ENCODE measurements at places on chromosomes 5 and 9. TPM values are rescaled to one million over a fixed set of nuclear protein-coding genes. Genes with fewer than 3 reads are reported as not detected.

Gene RAD1
- 31.1 TPM for total RNA-seq

Gene PRDM12
- total RNA-seq = not detected

Gene BNIP1
- 12.0 TPM for total RNA-seq

Gene ADAMTS16
- 0.20 TPM for total RNA-seq

Gene EIF4E1B
- total RNA-seq = not detected

Gene SPATA31C1
- not detected for total RNA-seq

Gene SPINK4
- not detected for total RNA-seq

Gene FOXD4L6
- total RNA-seq = not detected

Gene TRIM36
- total RNA-seq = 2.7 TPM

- no peak overlapping the region for H3K27ac ChIP-seq
- no peak for DNase-seq
- no peaks in the 10 kb centered on the region for H3K4me1 ChIP-seq
Observed at GRCh38 chr5:15495026-15495425, 5.0 kb upstream of the FBXL7 start.

- H3K27me3 ChIP-seq = no peaks in the 10 kb centered on the region
- no peaks in the 10 kb centered on the region for H3K36me3 ChIP-seq
- H3K4me1 ChIP-seq = no peaks in the 10 kb centered on the region
- no peak for DNase-seq
- H3K27ac ChIP-seq = no peak overlapping the region
- H3K4me3 ChIP-seq = no peak overlapping the region
Observed at GRCh38 chr9:80691229-80691628, 998.1 kb downstream of the TLE1 start.

DNA sequence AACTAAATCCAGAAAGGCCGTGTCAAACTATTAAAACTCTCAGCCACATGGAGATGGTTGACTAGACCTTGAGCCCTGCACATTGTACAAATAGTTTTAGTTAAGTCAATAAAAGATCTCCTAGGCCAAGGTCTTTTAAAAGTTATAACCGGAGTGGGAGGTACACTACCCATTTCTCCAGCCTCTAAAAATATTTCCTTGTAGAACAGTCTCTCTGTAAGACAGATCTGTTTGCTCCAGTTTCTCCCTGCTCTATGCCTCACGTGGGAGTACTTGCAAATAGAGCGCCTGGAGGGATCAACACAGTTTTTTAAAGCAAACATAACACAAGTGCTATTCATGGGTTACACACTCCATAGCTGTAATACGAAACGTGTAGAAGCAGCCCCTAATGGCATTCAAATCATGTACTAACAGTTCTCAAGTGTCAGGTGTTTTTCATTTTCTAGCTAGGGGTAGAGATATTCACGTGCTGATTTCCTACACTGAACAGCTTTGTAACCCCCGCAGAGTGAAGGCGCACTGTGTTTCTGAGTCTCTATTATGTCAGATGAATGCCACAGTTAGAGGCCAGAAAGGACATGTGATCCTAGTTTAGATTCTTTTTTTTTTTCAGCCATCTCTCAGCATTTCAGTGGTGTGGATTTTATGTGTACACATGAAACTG lies 703.4 kb upstream of the GRAMD2B start:
- no peak overlapping the region for H3K27ac ChIP-seq
- no peaks in the 10 kb centered on the region for H3K4me1 ChIP-seq
- H3K36me3 ChIP-seq = no peaks in the 10 kb centered on the region
- no peaks in the 10 kb centered on the region for H3K27me3 ChIP-seq
- H3K4me3 ChIP-seq = no peak overlapping the region

DNA sequence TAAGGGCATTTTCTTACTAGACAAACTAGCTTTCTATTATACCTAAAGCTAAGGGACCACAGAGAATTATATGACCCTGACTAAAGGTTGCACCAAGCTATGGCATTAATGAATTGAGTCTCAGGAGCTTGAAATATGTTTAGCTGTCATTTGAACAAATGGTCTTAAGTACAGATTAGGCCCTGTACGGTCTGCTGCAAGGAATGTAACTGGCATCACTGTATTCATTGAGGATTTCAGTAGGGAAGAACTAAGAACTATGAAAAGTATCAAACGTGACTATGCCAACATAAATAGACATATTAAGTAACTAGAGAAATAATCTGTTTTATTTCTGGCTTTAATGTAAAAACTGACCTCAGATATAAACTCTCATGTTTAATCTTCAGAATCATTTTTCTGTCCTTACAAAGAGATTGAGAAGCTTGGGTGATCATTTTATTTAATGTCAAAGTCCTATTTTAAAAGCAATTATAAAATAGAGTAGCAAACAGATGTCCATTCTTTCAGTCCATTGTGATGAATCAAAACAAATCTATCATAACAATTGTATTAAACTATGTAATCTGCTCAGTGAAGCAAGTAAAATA lies 845.9 kb downstream of the MAT2B start:
- H3K27ac ChIP-seq = no peak overlapping the region
- H3K4me1 ChIP-seq = no peaks in the 10 kb centered on the region
- no peaks in the 10 kb centered on the region for H3K27me3 ChIP-seq
- no peak for DNase-seq
- H3K36me3 ChIP-seq = no peaks in the 10 kb centered on the region

DNA sequence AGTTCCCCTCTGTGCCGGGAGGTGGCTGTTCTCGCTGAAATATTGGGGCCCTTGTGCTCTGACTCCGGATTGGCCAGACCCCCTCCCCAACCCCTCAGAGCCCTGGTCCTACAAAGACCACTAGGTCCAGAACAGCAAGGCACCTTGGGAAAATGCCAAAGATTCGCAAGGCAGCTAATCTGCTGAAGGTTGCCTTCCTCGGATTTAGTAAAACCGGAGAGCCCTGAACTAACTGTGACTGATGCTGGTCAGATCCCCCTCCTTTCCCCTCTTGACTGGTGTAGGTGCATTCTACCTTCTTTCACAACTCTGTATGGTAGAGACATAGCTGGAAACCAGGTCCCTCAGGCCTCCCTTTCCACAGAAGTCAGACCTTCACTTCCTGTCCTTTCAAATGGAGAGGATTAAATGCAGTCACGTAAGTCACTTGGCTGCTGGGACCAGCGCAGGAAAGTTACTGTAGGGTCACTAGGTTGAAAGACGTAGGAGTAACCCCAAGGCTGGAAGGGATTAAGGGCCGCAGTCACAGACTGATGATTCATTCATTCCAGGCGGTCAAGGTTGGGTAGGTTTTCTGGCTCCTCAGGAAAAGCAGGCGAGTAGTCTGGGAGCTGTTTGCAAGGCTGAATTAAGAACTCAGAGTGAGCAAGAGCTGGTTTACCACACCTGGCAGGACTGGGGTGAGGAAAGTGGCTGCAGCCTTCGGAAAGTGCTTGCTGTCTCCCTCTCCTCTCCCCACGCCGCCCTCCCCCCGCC lies 5.3 kb downstream of the BARX1 start:
- H3K27me3 ChIP-seq = peaks cover 69% of the 10 kb centered on the region
- peaks cover 26% of the 10 kb centered on the region for H3K4me1 ChIP-seq
- no peak overlapping the region for H3K4me3 ChIP-seq

GRCh38 chr5:180802325-180803180 lies at the start of gene MGAT1:
Gene MGAT1 (minus strand): TSS chr5:180802806. CDS start chr5:180792971, 9,835 bp downstream.
- peak; percentile 83 for DNase-seq
- H3K27me3 ChIP-seq = no peaks in the 10 kb centered on the region
- peak within 1 kb of the TSS; percentile 87 for H3K4me3 ChIP-seq
- H3K27ac ChIP-seq = peak within 1 kb of the TSS; percentile 97
- H3K36me3 ChIP-seq = no peaks in the 10 kb centered on the region

- H3K4me3 ChIP-seq = no peak overlapping the region
- H3K4me1 ChIP-seq = no peaks in the 10 kb centered on the region
- DNase-seq = no peak
- no peak overlapping the region for H3K27ac ChIP-seq
Observed at GRCh38 chr5:178077751-178078150, 35.6 kb upstream of the N4BP3 start.

GRCh38 chr9:107286057-107286456 lies 3.0 kb downstream of the RAD23B start:
- H3K4me1 ChIP-seq = peaks cover 50% of the 10 kb centered on the region
- no peaks in the 10 kb centered on the region for H3K27me3 ChIP-seq
- no peaks in the 10 kb centered on the region for H3K36me3 ChIP-seq
- no peak overlapping the region for H3K4me3 ChIP-seq

GRCh38 chr5:91848453-91848852 lies 465.3 kb upstream of the ARRDC3 start:
- H3K4me3 ChIP-seq = no peak overlapping the region
- no peaks in the 10 kb centered on the region for H3K4me1 ChIP-seq
- no peaks in the 10 kb centered on the region for H3K27me3 ChIP-seq
- DNase-seq = no peak
- no peaks in the 10 kb centered on the region for H3K36me3 ChIP-seq

GRCh38 chr5:178474562-178475184 lies 115.5 kb downstream of the COL23A1 start:
- H3K27me3 ChIP-seq = no peaks in the 10 kb centered on the region
- H3K36me3 ChIP-seq = no peaks in the 10 kb centered on the region
- no peak overlapping the region for H3K27ac ChIP-seq

DNA sequence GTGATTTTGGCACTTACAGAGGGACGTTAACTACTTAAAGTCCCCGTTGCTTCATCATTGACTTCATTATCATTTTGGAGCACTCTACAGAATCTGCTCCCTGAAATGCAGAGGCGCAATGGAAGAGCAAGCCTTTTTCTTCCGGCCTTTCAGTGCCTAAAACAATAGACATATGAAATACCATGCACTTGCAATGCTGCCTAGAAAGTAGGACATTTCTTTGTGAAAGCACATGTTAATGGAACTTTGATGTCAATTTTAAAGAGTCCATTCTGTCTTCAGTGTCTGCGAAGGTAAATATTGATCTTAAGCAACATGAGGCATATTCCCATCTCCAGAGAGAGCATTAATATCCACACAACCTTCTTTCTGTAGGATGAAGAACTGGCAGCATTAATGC lies 36.3 kb downstream of the ITGA2 start:
- no peak overlapping the region for H3K4me3 ChIP-seq
- H3K27ac ChIP-seq = no peak overlapping the region
- H3K27me3 ChIP-seq = no peaks in the 10 kb centered on the region
- no peaks in the 10 kb centered on the region for H3K36me3 ChIP-seq
- no peaks in the 10 kb centered on the region for H3K4me1 ChIP-seq

DNA sequence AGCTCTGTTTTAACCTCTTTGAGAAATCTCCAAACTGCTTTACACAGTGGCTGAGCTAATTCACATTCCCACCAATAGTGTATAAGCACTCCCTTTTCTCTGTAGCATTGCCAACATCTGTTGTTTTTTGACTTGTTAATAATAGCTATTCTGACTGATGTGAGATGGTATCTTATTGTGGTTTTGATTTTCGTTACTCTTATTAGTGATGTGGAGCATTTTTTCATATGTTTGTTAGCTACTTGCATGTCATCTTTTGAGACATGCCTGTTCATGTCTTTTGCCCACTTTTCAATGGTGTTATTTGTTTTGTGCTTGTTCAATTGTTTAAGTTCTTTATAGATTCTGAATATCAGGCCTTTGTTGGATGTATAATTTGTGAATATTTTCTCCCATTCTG lies 225.2 kb upstream of the TRPC7 start:
- no peak overlapping the region for H3K27ac ChIP-seq
- no peak for DNase-seq
- no peaks in the 10 kb centered on the region for H3K27me3 ChIP-seq
- no peak overlapping the region for H3K4me3 ChIP-seq
- no peaks in the 10 kb centered on the region for H3K4me1 ChIP-seq
- H3K36me3 ChIP-seq = no peaks in the 10 kb centered on the region

DNA sequence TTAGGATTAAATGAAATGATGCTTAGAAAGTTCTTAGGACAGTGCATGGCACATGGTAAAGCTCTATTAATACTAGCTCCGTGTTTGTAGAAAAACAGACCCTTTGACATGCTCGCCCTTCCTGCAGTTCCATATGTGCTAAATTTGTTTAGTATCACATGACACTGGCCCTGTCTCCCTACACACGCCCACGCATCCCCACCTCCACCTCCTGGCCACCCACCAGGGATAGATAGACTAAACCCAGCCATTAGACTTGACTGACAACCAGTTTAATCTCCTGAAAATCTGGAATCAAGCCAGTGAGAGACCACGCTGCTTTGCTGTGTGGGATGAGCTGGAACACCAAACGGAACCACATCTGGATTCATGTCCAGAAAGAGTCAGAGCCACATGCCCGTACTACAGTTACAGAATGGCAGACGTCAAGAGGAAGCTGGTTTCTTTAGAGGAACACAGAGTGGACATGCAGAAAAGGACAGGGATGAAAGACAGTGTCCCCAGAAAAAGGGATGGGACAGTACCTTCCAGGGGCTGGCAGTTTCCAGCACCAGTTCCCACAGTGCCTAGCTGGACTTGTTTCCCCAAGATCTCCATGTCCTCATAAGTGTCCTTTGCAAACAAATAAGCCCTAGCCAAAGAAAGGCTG lies 186.1 kb downstream of the PDZD2 start:
- no peak overlapping the region for H3K27ac ChIP-seq
- DNase-seq = no peak
- no peaks in the 10 kb centered on the region for H3K4me1 ChIP-seq
- no peaks in the 10 kb centered on the region for H3K27me3 ChIP-seq
- no peaks in the 10 kb centered on the region for H3K36me3 ChIP-seq

DNA sequence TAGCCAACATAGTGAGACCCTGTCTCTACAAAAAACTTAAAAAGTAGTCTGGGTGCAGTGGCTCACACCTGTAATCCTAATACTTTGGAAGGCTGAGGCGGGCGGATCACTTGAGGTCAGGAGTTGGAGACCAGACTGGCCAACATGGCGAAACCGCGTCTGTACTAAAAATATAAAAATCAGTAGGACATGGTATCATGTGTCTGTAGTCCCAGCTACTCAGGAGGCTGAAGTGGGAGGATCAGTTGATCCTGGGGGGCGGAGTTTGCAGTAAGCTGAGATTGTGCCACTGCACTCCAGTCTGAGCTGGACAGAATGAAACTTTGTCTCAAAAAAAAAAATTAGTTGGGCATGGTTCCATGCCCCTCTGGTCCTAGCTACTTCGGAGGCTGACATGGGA lies 57.9 kb upstream of the MIER3 start:
- no peaks in the 10 kb centered on the region for H3K4me1 ChIP-seq
- peak; percentile 6 for DNase-seq
- H3K27me3 ChIP-seq = no peaks in the 10 kb centered on the region
- H3K4me3 ChIP-seq = no peak overlapping the region
- no peaks in the 10 kb centered on the region for H3K36me3 ChIP-seq
- H3K27ac ChIP-seq = no peak overlapping the region

- H3K27ac ChIP-seq = peak overlapping the region; percentile 95
- H3K4me1 ChIP-seq = peaks cover 86% of the 10 kb centered on the region
- H3K4me3 ChIP-seq = no peak overlapping the region
Observed at GRCh38 chr9:131676431-131676972, 63.4 kb downstream of the RAPGEF1 start.

GRCh38 chr9:93522736-93523135 lies 53.6 kb upstream of the PHF2 start:
- H3K4me1 ChIP-seq = peaks cover 8% of the 10 kb centered on the region
- H3K27ac ChIP-seq = no peak overlapping the region
- H3K4me3 ChIP-seq = no peak overlapping the region
- H3K27me3 ChIP-seq = no peaks in the 10 kb centered on the region
- peak; percentile 30 for DNase-seq
